ENCODE measurements at places on chromosomes 12 and 14.

DNA sequence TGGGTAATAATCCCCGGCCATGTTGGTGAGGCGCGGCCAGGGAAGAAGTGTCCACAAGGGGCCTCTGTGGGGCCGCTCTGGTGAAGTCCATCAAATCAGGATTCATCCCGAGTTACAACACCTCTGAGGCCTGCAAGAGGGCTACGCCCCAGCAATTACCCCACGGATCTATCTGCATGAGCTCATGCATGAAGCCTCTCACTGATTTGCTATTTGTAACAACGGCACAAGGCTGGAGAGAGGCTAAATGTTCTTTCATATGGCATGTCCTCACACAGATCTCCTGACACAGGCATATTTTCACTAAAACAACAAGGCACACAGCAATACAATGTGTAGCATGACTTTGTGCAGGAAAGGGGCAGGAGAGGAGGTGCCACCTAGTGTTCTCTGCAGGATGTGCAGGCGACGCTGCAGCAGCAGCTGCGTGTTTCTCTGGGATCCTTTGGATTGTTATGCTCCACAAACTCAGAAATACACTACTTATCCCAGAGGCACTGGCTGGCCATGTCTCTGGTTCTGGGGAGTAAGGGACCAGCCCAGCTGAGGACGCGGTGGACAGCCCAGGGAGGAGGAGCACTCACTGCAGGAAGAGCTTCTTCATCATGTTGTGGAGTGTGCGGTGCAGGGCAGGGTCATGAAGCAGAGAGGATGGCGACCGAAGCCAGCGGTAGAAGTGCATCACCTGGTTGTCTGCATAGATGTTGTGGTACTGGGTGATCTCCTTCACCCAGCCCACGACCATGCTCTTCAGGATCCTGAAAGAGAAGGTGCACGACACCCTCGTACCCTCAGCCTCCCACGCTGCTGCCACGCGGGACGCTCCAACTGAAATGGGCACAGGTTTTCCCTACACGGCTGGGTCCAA, 20.2 kb downstream of the P2RX2 start:
- peak; percentile 29 for DNase-seq

GRCh38 chr12:120100630-120101029, 15.9 kb downstream of the RAB35 start:
- DNase-seq: no peak

DNA sequence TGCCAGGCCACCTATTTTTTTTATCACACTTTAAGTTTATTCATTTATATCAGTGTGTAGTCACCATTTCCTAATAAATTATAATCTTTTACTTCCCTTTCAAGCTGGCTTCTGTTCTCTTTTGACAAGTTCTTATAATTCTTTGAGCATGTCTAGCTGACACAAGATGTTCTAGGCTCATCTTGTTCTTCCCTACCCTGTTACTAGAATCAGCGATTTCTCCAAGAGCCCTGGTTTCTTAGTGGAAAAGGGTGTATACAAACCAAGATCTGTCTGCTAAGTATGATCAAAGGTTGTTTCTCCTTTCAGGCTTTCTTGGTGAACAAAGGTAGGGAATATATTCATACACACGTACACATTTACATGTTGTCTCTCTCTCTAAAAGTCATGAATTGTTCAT, 51.0 kb downstream of the FGD4 start:
- no peak for DNase-seq

GRCh38 chr12:124771462-124772288, 92.0 kb downstream of the SCARB1 start:
- peak; percentile 68 for DNase-seq

GRCh38 chr12:52073531-52074381, 4.0 kb downstream of the ATG101 start:
- DNase-seq: no peak
